NCI-H460 (cell line): ENCODE measurements at places on chromosomes 1 and 21. TPM values are rescaled to one million over a fixed set of nuclear protein-coding genes. Genes with fewer than 3 reads are reported as not detected.

The PTGFR gene
- 0.12 and 0.17 TPM in 2 replicates for total RNA-seq

The GJA9 gene
- total RNA-seq: not detected in 2 replicates

The SMPDL3B gene
- 0.94 and 0.98 TPM in 2 replicates for total RNA-seq

The FRRS1 gene
- 8.7 and 9.3 TPM in 2 replicates for total RNA-seq

GRCh38 chr1:159076438-159077119 is at the start of gene AIM2:
TSS of gene AIM2 (minus strand) at chr1:159076766. CDS start at chr1:159073499, 3,267 bp downstream.
- DNase-seq: no peak

- DNase-seq: no peak
Observed at GRCh38 chr1:97138515-97139032, 417.0 kb downstream of the PTBP2 start.

The C1orf115 gene
- 3.8 and 5.7 TPM in 2 replicates for total RNA-seq

DNA sequence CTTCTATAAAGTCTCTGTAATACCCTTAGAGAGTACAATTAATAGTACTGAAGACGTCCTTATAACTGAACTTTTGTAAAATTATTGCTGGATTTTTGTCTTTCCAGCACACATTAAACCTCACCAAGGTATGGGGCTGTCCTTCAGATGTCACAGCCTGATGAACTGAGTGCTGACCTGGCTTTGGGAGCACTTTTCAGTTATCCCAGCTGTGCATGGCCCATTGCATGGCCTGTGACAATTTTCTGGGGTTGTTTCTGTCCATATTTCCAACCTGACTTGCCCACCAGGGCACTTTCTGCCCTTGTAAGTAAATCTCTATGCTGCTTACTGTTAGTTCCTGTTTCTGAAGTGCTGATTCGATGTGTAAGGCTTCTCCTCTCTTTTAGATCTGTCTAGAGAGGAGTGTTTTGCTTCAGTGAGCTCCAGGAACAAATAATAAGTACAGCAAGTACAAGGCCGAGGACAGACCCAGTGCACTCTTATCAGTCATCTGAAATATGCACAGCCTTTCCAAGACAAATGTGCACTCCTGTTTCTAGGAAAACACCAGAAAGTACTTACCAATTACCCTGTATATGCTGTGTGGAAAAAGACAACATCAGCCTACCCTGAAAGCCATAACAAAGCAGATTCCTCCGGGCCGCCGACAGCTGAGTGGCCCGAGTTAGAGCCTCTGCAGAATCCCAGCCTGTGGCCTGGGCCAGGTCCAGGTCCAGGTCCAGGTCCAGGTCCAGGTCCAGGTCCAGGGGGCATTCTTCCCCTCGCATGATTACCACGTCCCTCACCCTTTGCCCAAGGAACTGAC is 121.7 kb downstream of the DHRS3 start:
- DNase-seq: no peak

The CYP4A11 gene
- not detected in 2 replicates for total RNA-seq

The SH2D2A gene
- 135 TPM in 2 replicates for total RNA-seq

DNA sequence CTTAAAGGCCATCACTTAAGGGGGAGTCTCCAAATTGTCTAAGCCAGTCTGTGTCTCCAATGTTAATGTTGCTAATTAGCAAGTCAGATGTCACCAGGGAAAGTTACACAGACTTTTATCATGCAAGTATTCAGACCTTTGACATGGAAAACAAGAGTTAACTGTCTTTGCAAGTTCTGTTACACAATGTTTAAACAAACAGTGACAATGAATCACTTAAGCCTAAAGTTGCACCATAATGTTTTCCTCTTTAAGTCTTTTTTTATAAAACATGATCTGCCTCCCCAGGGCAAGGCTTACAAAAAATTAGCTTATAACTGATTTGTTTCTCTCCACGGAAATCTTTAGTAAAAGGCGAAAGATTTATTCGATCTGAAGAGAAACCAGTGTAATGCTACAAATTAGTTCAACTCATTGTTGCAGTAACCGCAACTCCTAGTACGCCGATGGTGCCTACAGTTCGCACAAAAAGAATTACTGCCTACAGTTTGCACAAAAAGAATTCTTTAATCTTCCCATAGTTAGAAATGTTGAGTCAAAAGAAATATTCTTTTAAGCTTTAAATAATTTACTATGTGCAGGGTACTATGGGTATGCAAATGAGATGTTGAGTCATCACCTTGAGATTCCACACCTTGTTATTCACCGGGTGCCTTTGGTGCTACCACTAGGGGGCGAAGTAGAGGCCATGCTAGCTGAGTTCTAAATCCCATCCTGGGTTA is 45.3 kb downstream of the HHAT start:
- DNase-seq: peak; percentile 99

The GFI1 gene
- 0.05 TPM in 1 of 2 replicates, not detected in the other for total RNA-seq

- DNase-seq: peak; percentile 94
Observed at GRCh38 chr1:2133039-2133878, 61.3 kb downstream of the FAAP20 start.

DNA sequence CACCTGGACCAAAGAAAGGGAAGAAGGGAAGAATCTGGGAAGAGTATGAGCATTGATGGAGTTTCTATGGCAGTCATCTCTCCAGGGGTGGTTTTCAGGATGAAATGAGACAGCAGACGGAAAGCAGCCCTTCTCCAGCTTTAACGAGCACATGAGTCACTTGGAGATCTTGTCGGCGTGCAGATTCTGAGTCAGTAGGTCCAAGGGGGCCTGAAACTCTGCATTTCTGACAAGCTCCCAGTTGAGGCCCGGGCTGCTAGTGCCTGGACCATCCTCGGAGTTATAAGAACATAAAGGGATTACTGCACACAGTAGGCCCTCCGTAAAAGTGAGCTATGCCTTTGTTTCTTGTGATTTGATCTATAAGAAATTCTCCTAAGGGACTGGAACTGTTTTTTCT is 17.6 kb downstream of the HSPG2 start:
- no peak for DNase-seq

DNA sequence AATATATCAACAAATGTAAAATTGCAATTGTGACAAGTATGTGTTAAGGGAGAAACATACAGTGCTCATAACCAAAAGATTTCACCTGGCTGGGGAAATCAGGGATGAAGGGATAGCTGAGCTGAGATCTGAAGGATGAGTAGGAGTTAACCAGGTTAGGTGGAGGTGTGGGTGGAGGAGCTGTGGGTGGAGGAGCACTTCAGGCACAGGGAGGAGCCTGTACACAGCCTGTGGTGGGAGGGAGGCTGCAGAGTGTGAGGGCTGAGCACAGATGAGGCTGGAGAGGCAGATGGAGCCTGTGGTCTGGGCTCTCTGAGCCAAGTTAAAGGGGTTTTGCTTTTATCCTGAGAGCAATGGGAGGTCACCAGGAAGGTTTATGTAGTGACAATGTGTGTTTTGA is 111.9 kb downstream of the XCL2 start:
- DNase-seq: no peak

GRCh38 chr1:14634486-14634885 is 36.0 kb downstream of the KAZN start:
- no peak for DNase-seq

DNA sequence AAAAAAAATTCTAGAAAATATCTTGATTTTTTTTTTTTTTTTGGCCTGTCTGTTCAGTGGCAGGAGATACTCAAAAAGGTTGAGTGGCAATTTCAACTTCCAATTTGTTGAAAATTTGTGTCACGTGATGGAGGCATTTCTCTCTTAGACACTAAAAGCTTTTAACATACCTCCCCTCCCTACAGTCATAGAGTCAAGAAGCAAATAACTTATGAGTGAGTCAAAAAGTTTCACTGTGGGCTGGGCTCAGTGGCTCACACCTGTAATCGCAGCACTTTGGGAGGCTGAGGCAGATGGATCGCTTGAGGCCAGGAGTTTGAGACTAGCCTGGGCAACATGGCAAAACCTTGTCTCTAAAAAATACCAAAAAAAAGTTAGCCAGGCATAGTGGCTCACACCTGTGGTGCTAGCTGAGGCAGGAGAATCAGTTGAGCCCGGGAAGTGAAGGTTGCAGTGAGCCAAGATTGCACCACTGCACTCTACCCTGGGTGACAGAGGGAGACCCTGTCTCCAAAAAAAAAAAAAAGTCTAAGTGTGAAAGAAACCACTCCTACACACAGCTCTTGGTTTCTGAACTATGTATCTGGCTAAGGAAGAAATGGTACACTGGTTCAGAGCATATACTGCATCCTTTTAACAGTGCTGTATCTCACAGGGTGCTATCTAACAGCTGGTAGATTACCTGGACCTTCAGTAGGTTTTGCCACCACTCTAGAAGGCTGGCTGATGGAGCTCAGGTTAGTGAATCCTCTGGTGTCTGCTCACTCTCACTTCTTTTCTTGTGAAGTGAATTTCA is 11.6 kb upstream of the BSDC1 start:
- no peak for DNase-seq

DNA sequence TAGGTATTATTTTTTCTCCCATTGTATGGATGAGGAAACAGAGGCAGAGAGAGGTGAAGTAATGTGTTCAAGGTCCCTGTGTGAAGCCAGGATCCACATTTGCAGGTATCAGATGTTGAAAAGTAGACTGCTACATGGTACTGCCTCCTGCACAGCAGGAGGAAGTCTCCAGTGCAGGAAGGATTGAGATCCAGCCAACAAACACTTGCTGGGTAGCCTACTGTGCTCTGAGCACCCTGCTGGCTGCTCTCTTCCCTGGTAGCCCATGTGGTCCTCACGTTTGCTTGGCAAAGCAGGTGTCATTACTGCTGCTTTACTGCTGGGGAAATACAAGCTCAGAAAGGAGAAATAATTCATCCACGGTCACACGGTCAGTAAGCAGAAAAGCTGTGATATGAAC is 21.3 kb upstream of the GRIK3 start:
- no peak for DNase-seq

- peak; percentile 63 for DNase-seq
Observed at GRCh38 chr1:203306089-203306964, 1.0 kb downstream of the BTG2 start.

- peak; percentile 12 for DNase-seq
Observed at GRCh38 chr1:91098299-91098906, 76.6 kb upstream of the ZNF644 start.

GRCh38 chr21:16310176-16310575 is 580.4 kb downstream of the USP25 start:
- no peak for DNase-seq

DNA sequence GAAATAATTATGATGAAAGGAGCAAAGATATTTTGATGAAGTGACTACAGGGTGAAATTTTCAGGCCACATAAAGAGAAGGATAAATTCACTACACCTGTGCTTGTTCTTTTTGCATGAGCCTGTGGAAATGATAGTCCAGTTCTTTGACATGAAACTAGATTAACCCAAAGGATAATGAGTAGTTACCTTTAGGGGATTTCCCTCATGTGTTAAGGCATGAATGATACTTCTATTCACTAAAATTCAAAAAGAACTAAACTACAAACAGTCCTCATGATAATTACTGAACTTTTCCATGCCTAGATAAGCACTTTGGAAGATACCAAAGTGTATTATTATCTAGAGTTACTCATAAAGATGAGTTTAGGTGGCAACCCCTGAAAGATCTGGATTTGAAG is 244.3 kb downstream of the PTPRC start:
- no peak for DNase-seq

- no peak for DNase-seq
Observed at GRCh38 chr21:24545807-24546361, 1061.4 kb downstream of the MRPL39 start.

- DNase-seq: no peak
Observed at GRCh38 chr1:59738152-59738551, 76.6 kb upstream of the HOOK1 start.

The PER3 gene
- total RNA-seq: 0.92 TPM in 2 replicates
